HCT116 (cell line): ENCODE measurements at places on chromosomes 11 and 22. TPM values are rescaled to one million over a fixed set of nuclear protein-coding genes. Genes with fewer than 3 reads are reported as not detected.

NLRP6 gene
- total RNA-seq, result not detected

MUC5AC gene
- under 0.01 TPM for total RNA-seq

KRTAP5-7 gene
- not detected for total RNA-seq

TMPRSS4 gene
- 1.5 TPM for total RNA-seq

TNNT3 gene
- total RNA-seq, result 0.71 TPM

MEI1 gene
- total RNA-seq, result 0.64 TPM

NXPE2 gene
- not detected for total RNA-seq

DNA sequence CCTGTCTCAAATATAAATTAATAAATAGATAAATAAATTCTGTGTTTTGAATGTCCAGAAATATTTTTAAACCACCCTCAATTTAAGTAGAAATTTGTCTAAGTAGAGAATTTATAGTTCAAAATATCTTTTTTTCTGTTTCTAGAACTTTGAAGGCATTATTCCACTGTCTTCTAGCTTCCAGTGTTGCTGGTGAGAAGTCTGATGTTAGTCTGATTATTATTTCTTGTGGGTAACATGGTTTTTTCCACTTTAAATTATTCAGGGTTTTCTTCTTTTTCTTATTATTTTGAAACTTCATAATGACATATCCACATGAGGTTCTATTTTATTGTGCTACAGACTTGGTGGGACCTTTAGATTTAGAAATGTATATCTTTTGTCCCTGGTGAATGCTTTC lies 46.4 kb upstream of the HEPHL1 start:
- DNase-seq, result no peak

DNA sequence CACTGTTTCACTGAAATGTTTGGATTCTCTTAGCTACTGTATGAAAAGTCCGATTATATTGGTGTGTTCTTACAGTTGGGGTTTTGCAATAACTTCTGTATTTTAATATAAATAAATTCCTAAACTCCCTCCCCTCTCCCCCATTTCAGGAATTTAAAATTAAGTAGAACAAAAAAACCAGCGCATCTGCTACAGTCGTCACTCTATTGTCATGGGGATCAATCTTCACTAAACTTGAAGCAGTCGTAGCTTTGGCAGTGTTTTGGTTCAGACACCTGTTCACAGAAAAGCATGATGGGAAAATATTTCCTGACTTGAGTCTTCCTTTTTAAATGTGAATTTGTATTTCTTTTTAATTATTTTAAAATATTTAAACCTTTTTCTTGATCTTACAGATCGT lies 9.4 kb downstream of the PIWIL3 start:
- DNase-seq, result no peak

GRCh38 chr11:63764679-63765647 lies 3.6 kb downstream of the ZFTA start:
- DNase-seq, result no peak

DNA sequence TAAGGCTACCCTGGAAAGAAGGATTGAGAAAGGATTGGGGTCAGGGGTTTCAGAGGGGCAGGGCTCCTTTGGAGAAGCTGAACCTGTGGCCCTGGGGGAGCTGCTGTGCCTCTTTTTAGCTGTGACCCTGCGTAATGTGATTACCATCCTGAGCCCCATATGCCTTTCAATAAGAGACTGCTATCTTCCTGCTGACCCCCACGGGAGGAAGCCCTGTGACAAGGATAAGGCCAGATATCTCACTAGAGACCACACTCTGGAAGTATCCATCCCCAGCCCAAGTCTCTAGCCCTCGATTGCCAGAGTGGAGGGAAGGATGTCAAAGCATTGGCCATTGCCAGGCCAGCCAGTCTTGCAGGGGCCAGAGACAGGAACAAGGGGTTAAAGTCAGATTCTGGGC lies 4.8 kb upstream of the SLC39A13 start:
- no peak for DNase-seq

DNA sequence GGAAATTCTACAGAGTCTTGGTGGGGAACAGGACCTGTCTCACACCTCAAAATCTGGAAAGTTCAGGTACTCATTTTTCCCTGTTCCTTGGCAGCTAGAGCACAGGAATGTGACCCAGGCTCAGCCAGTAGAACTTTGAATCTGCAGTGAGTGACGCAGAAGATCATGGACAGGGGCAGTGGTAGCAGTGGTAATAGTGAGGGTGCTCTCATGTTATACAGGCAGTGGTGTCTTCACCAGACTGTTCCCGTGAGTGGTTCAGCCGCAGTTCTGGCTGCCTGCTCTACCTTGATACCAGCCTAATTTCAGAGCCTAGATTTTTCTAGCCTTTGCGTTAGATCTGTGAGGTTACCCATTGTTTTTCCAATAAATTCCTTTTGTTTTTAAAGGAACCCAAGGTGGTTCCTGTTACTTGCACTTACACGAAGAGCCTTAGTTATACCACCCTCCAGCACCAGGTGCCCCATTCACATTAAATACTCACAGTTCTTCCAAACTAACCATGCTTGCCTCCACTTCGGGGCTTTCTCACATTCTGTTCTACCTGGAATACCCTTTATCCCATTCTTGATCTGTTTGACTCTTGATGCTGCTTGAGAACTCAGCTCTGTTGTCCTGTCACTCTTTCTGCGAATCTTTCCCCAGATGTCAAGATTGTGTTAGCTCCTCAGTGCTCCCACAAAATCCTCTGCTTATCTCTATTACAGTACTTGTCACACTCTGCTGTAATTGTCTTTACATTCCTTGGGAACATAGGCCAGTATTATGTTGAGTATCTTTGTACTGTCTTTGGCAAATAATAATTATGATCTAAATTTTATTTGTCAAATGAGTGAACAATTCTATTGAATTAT lies 47.8 kb downstream of the SWAP70 start:
- DNase-seq, result no peak

DNA sequence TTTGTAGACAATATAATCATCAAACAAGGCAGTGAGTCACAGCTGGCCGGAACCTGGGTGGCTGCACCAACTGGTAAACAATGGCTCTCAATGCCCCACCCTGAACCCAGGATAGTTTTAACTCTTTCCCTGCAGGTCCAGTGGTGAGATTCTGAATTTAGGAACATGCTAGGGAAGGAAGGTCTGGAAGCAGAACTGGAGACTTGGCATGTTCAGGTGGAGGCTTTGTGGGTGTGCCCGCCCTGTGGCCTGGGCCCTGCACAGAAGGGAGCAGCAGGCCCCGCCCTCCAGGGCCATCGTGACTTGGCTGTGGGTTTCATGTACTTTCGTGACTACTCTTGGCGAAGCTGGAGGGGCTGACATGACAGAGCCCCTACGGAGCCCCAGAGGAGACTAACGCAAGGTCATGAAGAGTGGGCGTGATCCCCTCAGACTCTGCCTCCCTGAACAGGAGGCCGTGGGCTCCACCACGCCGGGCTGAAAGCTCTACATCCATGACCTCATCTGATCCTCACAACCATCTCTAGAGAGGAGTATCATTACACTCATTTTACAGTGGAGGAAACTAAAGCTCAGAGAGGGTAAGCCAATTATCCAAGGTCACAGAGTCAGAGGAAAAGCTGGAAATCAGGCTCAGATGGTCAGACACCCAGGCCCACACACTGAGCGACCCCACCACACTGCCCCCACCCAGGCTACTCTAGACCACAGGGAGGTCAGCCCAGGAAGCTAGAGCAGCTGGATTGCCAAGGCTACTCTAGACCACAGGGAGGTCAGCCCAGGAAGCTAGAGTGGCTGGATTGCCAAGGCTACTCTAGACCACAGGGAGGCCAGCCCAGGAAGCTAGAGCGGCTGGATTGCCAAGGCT lies 27.3 kb downstream of the MAFF start:
- DNase-seq, result peak; percentile 51
